PC-3 (cell line): ENCODE measurements at places on chromosomes 4 and X. TPM values are rescaled to one million over a fixed set of nuclear protein-coding genes. Genes with fewer than 3 reads are reported as not detected.

- DNase-seq, result peak; percentile 85
These were observed 62.3 kb downstream of the AGTR2 start for GRCh38 chrX:116232833-116233232.

DNA sequence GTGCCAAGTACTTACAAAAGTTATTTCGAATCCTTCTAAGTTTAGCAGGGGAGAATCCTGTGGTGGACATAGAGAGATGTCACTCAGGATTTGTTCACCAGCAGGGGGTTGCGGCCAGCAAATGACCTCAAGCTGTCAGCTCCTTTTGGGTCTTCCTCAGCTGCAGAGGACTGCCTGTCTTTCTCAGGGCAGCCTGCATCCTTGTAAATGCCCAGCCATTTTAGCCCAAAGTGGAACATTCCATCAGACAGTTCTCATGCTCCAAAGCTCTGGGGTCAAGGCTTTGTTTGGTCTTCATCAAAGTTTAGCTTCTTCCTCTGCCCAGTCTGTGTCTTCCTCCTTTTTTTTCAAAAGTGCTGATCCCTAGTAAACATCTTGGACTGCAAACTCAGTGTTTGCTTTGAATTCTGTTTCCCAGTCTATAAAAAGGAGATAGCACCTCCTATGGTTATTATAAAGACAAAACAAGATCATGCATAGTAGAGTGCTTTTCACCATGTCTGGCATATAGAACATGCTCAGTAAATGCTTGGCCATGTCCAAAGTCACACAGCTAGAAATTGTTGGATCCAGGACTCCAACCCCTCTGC lies 156.4 kb upstream of the GATB start:
- DNase-seq, result no peak

The FABP2 gene
- not detected in 2 replicates for total RNA-seq

The C1QTNF7 gene
- total RNA-seq, result not detected in 2 replicates

DNA sequence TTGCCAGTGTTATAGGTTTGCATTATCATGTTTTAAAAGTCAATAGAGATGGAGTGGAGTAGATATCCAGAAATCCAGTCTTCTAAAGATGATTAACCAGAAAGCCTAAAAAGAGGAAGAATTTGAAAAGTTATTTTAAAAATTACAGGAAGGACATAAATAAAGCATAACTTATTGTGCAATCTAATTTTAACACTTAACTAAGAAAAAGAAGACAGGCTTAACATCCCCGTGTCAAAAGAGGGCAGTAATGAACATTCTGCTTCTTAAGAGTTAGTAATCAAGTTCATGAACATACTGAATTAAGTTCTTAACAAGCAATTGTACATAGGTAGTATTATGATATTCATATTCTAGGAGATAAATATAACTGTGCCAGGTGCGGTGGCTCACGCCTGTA lies 39.3 kb downstream of the ELF2 start:
- DNase-seq, result no peak

The TECRL gene
- total RNA-seq, result not detected in 2 replicates

DNA sequence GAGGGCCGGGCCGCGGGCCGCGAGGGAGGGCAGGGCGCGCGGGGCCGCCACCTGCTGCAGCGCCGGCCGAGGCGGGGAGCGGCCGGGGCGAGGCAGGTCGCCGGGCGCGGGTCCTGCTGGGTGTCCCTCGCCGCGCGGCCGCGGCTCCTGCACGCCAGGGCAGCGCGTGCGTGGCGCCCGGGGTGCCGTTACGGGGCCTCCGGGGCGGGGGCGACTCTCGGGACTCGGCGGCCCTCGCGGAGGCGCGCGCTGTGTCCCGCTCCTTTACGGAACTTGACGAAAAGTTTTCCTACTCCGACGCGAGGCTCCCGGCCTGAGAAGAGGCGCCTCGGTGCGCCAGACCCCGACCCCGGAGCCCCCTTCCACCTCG lies 329 bp downstream of the TBC1D14 start:
- DNase-seq, result peak; percentile 8

GRCh38 chr4:82650868-82651267 lies 89.1 kb upstream of the TMEM150C start:
- no peak for DNase-seq

GRCh38 chr4:20623939-20624338 lies 76.3 kb upstream of the PACRGL start:
- DNase-seq, result no peak

The POU4F2 gene
- not detected in 2 replicates for total RNA-seq

- DNase-seq, result peak; percentile 9
These were observed 75.2 kb downstream of the IL1RAPL2 start for GRCh38 chrX:104641176-104641575.

The NXF2B gene
- not detected in 2 replicates for total RNA-seq

GRCh38 chrX:68828740-68829581 lies at the start of gene EFNB1:
Gene EFNB1, plus strand, starts transcription at chrX:68829021. Its CDS starts 756 bp downstream, at chrX:68829777.
- peak; percentile 96 for DNase-seq

GRCh38 chrX:116490104-116490503 lies 27.3 kb upstream of the CT83 start:
- peak; percentile 32 for DNase-seq

- DNase-seq, result peak; percentile 91
These were observed 623.8 kb downstream of the EPHA5 start for GRCh38 chr4:65046192-65047133.

The ABCD1 gene
- total RNA-seq, result 44.4 and 48.6 TPM in 2 replicates

DNA sequence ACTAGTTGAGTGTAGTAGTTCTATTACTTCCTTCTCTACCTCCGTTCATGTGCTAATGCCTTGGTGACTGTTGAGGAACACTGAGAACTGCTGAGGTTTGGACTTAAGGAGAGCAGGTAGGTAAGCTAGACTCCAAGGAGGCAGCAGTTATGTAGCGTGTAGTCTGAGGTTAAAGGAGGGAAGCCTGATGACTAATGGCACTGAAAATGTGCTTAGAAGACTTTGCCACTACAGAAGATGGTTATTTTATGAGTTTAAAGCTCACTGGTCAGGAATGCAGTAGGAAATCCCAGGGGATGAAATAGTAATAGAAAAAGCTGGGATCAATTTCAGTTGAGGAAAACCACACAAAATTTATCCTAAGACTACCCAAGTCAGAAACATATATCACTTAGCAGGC lies 1077.3 kb downstream of the RAPGEF2 start:
- peak; percentile 55 for DNase-seq

- DNase-seq, result no peak
These were observed 96.3 kb upstream of the HPF1 start for GRCh38 chr4:169854090-169854489.

The GSX2 gene
- total RNA-seq, result not detected in 2 replicates

DNA sequence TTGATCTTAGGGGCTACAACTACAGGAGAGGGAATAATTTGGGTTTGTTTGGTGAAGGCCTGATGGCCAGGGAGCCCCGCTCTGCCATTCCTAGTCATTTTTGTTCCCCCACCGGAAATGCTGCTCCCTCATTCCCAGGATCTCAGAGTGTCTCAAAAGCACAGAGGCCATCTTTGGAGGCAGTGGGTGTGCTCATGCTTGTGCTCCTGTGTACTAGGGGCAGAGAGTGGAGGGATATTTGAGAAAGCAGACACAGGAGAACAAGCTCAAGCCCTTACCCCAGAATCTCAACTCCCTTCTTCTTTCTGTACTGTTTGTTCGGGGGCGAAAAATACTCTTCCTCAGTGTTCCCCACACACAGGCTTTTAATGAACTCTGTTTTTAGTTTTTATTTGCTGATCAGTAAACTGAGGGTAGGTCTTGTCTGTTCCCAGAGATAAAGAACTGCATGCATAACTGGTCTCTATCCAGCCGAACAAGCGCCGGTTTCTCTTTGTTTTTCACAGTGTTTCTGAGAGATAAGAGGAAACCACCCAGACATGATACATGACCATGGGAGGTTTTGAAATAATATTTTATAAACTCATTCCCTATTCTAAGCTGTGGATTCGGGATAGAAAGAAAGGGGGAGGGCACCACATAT lies 32.9 kb upstream of the XK start:
- no peak for DNase-seq

- DNase-seq, result no peak
These were observed 28.0 kb upstream of the BANK1 start for GRCh38 chr4:101762534-101762933.

DNA sequence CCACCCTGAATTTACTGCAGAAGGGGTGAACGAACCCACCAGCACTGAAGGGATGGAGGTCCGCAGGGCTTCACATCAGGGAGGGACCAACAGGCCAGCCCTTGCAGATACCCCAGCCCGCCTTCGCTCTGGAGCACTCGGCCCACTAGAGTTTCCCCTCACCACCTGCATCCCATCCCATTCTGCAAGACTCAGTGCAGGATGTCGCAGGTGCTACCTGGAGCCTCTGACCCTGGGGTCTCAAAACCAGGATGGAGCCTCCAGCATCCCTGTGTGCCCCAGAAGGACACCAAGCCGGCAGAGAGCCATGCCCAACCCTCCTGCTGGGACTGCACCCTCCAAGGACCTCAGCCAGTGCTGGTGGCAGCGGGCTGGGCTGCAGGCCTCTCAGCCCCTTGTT lies 57.6 kb upstream of the ADRA2C start:
- no peak for DNase-seq

DNA sequence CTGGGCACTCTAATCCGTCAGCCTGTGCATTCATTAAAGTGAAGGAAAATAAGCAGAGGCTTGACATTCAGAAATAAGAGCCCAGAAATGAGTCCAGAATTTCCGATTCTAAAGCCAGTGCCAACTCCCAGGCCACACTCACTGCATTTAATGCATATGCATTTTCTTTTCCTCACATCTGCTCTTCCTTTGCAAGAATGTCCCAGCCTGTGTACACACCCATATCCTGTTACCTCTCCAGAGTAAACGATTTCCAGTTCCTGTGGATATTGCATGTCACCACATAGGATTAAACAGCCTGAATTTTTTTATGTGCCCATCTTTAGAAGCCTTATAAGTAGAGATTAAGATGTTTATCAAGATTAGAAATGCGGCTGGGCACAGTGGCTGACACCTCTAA lies 27.5 kb downstream of the ARX start:
- DNase-seq, result no peak

DNA sequence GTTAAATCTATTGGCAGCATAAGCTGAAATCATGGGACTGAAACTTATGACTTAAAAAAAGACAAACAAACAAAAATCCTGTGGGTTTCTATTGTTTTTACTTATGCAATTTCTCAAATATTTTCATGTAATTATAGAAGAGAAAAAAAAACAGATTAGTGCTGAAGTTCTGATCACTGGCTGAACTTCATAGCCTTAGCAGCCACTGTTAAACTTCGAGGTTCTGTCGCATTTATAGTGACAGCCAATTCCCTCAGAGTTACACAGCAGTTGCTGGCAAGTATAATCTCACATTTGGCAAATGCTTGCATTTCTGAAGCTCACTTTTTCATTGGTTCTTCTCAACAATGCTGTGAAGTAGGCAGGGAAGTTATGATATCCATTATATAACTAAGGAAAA lies 748.9 kb upstream of the MAGEB2 start:
- no peak for DNase-seq

The RNF150 gene
- total RNA-seq, result 0.55 and 0.58 TPM in 2 replicates

- no peak for DNase-seq
These were observed 46.2 kb downstream of the FHIP1A start for GRCh38 chr4:151455212-151455611.

The SCARB2 gene
- total RNA-seq, result 40.6 and 56.3 TPM in 2 replicates

DNA sequence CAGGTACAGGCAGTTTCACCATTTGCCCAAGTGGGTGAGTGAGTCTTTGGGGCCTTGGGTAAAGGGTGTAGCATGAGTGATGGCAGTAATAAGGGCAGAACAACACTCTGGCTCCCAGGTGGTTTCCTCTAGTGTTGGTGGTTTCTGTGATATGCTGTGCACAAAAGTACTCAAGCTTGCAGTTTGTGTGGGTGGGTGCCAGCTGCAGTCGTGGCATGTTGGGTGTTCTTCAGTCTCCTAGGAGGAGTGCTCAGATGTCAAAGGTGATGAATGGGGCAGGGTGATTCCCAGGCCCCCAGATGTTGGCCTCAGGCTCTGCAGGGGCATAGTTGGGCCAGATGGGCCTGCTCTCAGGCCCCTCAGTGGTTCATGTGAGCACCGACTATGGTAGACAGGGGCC lies 166.1 kb upstream of the KLF8 start:
- no peak for DNase-seq

DNA sequence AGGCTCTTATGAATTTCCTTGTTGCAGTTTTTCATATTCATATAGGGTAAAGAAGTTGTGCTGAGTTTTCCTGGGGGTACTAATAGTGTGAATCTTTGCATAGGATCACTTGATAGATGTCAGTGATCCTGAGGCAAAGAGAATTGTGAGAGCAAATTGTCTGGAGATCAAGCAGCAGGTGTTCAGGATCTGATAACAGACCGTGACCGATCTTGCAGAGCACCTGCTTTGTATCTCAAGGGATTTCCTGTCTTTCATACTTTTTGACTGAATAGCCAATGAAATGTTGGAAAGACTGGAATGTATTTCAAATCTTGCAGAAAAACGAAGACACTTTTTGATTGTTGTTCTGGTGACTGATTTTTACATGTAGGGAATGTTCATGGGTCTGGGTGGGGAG lies 914.5 kb downstream of the STIM2 start:
- no peak for DNase-seq

DNA sequence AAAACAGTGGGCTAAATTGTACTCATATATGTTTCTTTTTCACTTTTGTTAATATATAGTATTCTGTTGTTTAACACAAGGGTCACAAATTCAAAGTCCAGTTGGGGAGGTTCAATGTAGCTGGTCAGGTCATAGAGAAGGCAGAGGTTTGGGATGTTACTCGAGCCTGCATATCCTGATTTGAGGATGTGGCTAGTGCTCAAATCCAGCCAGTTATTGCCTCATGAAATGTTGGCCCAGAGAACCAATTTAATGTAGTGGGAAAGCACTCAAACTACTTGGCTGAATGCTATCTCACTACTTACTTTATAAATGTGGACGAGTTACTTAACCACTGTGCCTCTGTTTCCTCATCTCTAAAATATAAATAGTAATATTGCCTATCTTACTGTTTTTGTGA lies 12.5 kb downstream of the USO1 start:
- DNase-seq, result no peak

GRCh38 chr4:52566136-52567031 lies 92.7 kb downstream of the USP46 start:
- DNase-seq, result no peak

DNA sequence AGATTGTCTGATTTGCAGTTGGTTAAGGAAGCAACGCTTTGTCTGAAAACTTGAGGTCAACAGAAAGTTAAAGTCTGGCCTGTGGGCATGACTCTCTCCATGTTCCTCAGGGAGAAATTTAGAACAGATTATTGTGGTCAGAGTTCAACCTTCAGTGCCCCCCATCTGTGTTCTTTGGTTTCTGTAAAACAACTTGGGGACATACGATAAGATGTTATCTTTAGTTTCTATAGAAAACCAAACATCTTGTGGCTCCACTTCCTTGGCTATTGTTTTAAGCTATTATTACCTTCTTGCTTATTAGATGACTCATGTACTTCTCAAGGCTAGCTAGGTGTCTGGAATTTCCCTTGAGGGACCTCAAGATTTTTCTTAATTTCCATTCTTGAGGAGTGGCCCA lies 507.7 kb downstream of the PDHA2 start:
- DNase-seq, result no peak

The CT47B1 gene
- total RNA-seq, result not detected in 2 replicates

DNA sequence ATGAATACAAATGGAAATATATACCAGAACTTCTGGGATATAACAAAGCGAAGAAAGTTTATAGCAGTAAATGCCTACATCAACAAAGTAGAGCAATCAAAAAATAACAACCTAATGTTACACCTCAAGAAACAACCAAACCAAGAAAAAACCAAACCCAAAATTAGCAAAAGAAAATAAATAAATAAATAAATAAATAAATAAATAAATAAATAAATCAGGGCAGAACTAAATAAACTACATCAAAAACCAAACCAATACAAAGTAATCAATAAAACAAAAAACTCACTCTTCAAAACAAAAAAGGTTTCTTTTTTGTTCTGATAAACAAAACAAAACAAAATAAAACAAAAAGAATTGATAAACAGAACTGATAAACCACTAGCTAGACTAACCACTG lies 88.4 kb upstream of the SPIN4 start:
- no peak for DNase-seq
